ENCODE measurements at places on chromosomes 6 and 20.
A peak's percentile ranks its signal among the peaks of the same experiment; 100 is the strongest.

- DNase-seq: peak; percentile 35
Measured at GRCh38 chr6:20212392-20213111, at the start of gene MBOAT1. Gene MBOAT1, minus strand, starts transcription at chr6:20212469. Its CDS starts 235 bp downstream, at chr6:20212234.

DNA sequence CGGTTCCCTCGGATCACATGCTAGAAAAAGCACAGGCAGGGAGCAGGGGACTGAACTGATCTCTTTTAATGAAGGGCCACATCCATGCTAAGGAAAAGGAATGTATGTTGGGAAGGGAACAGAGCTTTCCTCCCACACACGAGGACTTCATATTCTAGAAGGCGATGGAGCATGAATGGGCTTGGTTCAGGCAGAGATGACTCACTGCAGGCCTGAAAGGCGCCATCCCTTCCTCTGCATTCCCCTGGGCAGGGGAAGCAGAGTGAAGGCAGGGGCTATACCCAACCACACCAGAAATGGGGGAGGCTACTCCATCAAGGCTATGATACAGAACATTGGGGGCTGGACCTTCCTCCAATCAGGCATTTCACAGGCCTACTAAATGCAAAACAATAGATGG is 30.6 kb downstream of the ELMO2 start:
- DNase-seq: no peak

GRCh38 chr20:52963131-52963530 is 9.0 kb upstream of the TSHZ2 start:
- no peak for DNase-seq

DNA sequence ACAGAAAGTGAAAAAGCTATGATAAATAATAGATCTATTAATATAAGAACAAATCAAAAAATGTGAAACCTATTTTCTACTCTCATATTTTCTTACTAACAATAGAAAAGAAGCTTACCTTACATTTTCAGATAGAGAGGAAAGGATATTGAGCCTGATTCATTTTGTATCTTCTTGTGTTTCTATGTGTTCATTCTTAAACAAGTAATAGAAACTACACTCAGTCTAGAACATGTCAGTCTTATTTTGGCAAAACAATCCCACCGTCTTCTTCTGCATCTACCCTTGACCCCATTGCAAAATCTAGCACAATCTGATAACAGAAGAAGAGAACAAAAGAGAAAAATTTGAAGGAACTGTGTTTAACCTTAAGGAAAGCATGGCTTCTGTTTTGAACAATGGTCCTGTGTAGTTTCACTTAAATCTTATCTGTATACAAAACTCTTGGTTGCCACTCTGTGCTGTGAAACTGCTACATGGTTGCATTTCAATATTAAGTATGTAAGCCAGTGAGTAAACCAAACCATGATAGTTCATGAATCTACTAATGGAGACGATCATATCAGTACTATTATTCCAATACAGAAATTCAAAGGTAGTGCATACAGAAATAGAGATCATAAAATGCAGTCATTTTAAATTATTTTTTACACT is 69.5 kb upstream of the LGSN start:
- no peak for DNase-seq

GRCh38 chr20:35274172-35275092 is 3.5 kb downstream of the MMP24OS start:
- DNase-seq: no peak

DNA sequence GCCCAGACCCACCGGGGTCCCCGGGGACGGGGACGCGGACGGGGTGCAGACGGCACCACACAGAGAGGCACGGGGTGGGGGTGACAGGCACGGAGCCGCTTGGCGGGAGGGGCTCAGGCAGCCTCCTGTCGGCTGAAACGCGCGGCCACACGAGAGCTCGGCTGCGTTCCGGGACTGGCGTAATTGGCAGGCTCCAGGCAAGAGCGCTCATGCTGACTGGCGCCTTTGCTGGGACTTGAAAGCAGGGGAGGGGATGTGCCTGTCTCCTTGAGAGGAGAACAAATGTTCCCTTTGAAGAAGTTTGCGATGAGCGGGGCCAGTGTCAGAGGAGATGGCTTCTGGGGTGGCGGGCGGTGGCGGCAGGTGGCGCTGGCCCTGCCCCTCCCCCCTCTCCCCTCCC is 25.8 kb downstream of the BHLHE23 start:
- DNase-seq: peak; percentile 49

GRCh38 chr6:157329829-157330228 is 6.5 kb upstream of the TMEM242 start:
- DNase-seq: no peak

GRCh38 chr6:62324834-62325233 is 38.8 kb upstream of the KHDRBS2 start:
- no peak for DNase-seq

- no peak for DNase-seq
Measured at GRCh38 chr6:5167501-5167900, 82.4 kb downstream of the PPP1R3G start.

DNA sequence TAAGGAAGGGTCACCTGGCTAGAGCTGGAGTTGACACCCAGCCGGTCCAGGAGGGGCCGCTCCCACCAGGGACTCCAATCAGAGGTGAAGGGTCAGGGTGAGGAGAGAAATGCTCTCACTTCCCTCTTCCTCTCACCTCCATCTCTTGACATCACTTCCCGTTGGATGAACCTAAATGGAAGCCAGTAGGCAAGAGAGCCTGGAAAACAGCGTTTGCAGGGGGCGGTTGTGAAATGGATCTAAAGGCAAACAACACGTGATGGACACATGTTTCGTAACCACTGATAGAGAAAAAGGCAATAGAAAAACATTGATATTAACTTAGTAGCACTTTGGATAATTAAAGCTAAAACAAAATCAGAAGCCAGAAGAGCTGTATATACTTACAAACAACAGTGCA is 105.6 kb upstream of the FOXA2 start:
- no peak for DNase-seq

GRCh38 chr6:111406200-111406721 is 76.8 kb downstream of the REV3L start:
- peak; percentile 74 for DNase-seq

GRCh38 chr6:147311218-147311617 is 107.0 kb downstream of the STXBP5 start:
- no peak for DNase-seq

All from T-helper 1 cell (primary cell).